ENCODE measurements at places on chromosomes 3 and 15.

GRCh38 chr15:32029409-32029861 is 880 bp upstream of the CHRNA7 start:
- DNase-seq, result peak; percentile 28

- DNase-seq, result no peak
Measured at GRCh38 chr3:140160553-140160952, 225.6 kb downstream of the CLSTN2 start.

GRCh38 chr3:114418724-114419543 is 125.1 kb downstream of the TIGIT start:
- DNase-seq, result peak; percentile 59

GRCh38 chr3:78604341-78604740 is 1163.5 kb downstream of the ROBO1 start:
- DNase-seq, result no peak

- peak; percentile 11 for DNase-seq
Measured at GRCh38 chr3:21216598-21216997, 534.4 kb downstream of the ZNF385D start.

DNA sequence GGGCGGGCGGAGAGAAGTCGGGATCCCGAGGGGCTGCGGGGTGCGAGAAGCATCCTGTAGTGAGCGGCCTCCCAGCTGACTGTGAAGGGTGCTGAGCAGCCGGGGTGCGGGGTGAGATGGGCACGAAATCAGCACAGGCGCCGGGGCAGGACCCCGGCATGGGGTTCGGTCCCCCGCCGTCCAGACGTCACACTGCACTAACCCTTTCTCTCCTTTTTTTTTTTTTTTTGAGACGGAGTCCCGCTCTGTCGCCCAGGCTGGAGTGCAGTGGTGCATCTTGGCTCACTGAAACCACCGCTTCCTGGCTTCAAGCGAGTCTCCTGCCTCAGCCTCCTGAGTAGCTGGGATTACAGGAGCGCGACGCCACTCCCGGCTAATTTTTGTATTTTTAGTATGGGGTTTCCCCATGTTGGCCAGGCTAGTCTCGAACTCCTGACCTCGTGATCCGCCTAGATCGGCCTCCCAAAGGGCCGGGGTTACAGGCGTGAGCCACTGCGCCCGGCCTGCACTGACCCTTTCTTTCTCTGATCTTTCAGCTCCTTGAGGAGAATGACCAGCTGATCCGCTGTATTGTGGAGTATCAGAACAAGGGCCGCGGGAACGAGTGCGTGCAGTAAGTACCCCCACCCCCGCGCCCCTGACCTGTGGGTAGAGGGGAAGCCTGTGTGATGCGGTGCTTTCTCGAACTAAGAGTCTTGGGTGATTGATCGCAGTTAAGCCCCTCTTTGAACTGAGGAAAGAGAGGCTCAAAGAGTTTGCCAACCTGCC is 513 bp downstream of the SS18L2 start:
- no peak for DNase-seq

DNA sequence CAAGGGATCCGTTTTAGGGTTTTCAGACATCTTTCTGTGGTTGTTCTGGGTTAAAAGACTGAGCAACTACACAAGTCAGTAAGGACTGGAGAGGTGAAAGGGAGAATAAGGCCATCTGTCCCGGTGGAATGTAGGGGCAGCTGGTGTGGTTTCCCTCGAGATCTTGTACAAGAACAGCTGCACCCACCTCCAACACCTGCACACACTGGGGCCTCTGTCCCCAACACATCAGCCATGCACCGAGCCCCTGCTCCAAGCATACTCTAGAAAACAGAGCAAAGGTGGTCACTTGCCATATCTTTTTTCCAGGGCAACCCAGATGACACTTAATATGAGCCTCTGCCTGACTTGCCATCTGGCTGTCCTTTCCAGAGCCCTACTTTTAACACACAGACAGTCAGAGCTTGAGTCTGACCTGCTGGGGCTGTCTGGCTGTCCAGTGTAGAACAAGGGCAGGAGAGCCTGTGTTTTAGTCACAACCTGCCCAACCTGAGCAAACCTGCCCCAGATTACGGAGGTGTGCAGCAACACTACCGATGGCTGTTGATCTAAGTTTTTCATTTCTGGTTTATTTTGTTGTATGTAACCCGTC is 12.2 kb downstream of the MAN2A2 start:
- no peak for DNase-seq

GRCh38 chr3:38154033-38154494 is 11.3 kb upstream of the OXSR1 start:
- DNase-seq, result no peak

DNA sequence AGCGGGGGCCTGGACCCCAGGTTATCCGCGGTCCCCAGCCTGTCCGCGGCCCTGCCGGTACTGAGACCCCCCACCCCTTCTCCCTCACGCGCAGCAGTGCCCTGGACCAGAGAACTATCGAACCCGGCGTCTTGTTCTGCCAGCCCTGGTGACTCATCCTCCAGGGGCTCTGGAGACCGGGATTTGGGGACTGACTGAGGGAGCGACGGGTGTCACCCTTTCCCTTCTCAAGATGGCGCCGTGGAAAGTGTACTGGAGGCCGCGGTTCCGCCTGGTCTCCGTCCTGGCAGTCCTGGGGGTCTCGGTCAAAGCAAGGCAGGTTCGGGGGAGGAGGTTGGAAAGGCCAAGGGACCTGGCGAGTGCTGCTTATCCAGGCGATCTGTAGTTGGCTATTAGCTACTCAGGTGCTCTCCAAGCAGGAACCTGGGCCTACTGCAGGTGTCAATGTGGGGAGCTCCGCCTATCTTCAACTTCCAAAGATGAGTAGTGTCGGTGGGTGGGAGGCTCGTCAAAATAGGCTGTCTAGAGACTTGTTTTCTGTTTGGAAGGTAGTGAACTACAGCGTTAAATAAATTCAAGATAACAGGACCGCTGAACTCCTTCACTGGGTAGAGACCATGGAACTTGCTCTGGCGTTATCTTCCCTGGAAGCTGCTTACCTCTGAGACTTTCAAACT is 790 bp downstream of the RAB5A start:
- no peak for DNase-seq

- no peak for DNase-seq
Measured at GRCh38 chr15:69602921-69603320, 150.3 kb downstream of the RPLP1 start.

GRCh38 chr3:48403533-48404439 is 26.1 kb downstream of the PLXNB1 start:
- DNase-seq, result no peak

DNA sequence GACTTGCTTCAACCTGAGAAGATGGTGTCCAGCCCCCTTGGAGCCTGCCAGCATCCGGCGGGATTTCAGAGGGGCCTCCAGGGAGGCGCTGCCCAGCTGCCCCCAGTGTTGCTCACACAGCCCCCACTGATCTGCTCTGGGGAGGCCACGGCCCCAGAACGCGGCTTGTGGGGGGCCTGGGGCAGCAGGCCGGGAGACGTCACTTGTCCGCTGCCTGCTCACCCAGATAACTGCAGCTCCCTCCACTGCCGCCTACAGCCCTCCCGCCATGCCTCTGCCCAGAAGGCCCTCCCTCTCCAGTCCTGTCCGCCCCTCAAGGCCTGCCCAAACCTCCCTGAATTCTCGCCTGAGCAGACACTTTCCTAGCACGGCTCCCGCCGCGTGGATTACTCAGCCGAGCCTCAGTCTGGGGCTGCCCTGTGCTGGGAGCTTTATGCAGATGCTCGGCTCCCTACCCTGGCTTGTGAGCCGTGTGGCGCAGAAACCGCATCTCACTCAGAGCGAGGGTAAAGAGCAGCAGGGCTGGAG is 17.2 kb upstream of the ADIPOQ start:
- no peak for DNase-seq

DNA sequence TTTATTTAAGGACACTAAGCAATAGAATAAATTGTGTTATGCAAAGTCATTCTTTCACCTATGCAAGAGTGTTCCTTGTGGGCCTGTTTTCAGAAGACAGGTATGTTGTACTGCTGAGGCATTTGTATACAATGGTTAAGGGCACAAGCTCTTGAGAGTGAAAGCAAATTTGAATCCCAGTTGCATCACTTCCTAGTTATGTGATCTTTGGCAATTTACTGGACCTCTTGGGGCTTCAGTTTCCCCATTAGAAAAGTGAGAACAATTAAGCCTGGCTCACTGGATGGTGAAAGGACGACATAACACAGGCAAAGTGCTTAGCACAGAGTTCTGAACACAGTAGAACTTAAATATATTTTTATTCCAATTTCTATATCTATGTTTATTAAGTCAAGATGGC is 117.4 kb downstream of the EFHB start:
- no peak for DNase-seq

- no peak for DNase-seq
Measured at GRCh38 chr15:82317091-82317489, 32.2 kb downstream of the GOLGA6L10 start.

GRCh38 chr3:156479604-156480003 is 75.3 kb downstream of the SSR3 start:
- no peak for DNase-seq

GRCh38 chr3:24734019-24734418 is 239.4 kb upstream of the THRB start:
- no peak for DNase-seq

DNA sequence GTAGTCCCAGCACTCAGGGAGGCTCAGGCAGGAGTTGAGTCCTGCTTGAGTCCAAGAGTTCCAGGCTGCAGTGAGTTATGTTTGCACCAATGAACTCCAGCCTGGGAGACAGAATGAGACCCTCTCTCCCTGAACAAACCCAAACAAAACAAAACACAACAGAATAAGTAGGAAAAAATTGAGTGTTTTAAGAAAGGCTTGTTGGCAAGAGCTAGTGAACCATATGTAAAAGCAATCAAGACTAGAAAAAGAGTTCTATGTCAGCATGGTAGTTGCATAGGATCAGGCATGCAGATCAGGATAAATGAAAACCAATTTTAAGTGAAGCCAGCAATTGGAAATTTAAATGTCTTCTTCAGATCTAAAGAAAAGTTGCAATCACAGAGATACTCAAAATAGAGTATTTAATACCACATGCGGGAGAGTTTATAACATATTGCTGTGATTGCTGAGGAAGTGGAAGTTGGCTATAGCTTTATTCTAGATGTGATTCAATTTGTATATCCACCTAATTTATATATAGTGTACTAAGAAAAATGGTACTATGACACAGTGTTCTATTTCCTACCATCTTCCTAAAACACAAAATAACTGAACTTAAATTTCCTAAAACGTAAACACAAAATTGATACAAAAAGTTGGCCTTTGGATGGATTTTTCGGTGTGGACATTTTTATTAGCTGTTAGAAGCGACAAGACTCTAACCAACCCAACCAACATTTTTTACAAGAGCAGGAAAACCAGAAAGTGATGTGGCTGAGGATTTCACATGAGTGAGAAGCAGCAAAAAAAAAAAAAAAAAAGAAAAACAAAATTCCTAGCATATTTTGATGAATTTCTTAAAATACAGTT is 101.9 kb upstream of the ROBO1 start:
- no peak for DNase-seq

- DNase-seq, result no peak
Measured at GRCh38 chr3:108554229-108554628, 35.0 kb downstream of the CIP2A start.

DNA sequence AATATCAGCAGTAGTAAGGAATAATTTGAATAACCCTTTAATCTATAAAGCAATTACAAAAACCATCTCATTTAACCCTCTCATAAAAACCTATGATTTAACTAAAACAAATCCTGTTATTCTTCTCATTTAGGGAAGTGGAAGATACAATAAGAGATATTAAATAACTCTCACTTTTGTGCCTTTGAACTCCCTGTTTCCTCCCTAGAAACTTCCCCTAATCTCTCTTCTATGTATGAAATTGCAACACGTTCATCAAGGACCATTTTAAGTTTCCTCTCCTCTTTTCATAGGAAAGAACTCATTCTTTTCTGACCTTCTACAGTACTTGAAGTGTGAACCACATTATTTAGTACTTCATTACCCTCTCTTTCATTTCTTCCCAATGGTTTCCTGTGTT is 18.8 kb upstream of the FAM81A start:
- no peak for DNase-seq

GRCh38 chr3:22959593-22959992 is 243.5 kb upstream of the UBE2E2 start:
- DNase-seq, result no peak

- no peak for DNase-seq
Measured at GRCh38 chr3:196932600-196932999, 9.7 kb downstream of the NCBP2 start.

- no peak for DNase-seq
Measured at GRCh38 chr3:88141458-88142083, 8.2 kb upstream of the C3orf38 start.

GRCh38 chr15:41922353-41922752 is 28.5 kb upstream of the SPTBN5 start:
- DNase-seq, result no peak

GRCh38 chr3:49673715-49674496 is at the start of gene APEH:
TSS of gene APEH (plus strand) at chr3:49674351. CDS start at chr3:49674402, 51 bp downstream.
- peak; percentile 98 for DNase-seq

- DNase-seq, result no peak
Measured at GRCh38 chr15:81940467-81941451, 105.1 kb downstream of the MEX3B start.

- DNase-seq, result no peak
Measured at GRCh38 chr3:169931747-169932520, 20.6 kb downstream of the SAMD7 start.

- DNase-seq, result no peak
Measured at GRCh38 chr15:92648190-92648875, 7.2 kb downstream of the FAM174B start.

DNA sequence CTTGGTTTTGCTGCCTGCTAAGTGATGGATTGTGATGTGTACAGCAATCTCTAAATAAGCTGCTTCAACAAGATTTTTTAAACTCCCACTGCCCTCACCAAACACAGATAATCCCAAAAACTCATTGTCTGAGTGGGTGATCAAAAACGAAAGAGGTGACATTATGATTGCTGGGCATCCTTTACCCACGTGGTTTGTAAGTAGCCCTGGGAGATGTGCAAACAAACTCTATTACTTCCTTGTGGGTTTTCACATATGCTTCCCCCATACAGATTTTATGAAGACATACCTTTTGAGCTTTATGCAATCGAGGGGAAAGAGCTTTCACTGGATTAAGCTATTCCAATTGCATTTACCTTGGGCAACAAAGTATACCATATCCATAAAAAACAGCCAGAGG is 1000.4 kb downstream of the FHIT start:
- DNase-seq, result no peak

DNA sequence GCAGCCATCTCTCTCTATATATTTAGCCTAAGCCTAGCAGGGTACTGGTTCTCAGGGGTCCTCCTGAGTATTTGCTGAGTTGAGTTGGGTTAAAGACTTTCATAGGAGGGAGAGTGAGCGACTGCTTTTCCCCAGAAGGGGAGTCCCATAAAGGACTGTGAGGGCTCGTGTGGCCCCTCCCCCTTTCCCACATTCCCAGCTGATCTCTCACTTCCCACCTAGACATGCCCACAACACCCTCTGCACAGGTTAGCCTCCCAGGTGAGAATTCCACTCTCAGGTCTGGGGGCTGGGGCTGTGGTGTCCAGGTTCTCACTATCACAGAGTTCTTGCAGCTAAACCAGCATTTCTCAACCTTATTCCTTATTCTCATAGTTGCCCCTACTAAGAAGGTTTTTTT is 15.8 kb downstream of the EPHB1 start:
- DNase-seq, result no peak

GRCh38 chr3:184428561-184429175 is 48.8 kb downstream of the CHRD start:
- DNase-seq, result no peak

GRCh38 chr3:62817678-62818077 is 57.5 kb downstream of the CADPS start:
- DNase-seq, result peak; percentile 19

- DNase-seq, result no peak
Measured at GRCh38 chr3:36244728-36245127, 135.6 kb upstream of the STAC start.
